T47D (cell line): ENCODE measurements at places on chromosomes 12 and 14.

DNA sequence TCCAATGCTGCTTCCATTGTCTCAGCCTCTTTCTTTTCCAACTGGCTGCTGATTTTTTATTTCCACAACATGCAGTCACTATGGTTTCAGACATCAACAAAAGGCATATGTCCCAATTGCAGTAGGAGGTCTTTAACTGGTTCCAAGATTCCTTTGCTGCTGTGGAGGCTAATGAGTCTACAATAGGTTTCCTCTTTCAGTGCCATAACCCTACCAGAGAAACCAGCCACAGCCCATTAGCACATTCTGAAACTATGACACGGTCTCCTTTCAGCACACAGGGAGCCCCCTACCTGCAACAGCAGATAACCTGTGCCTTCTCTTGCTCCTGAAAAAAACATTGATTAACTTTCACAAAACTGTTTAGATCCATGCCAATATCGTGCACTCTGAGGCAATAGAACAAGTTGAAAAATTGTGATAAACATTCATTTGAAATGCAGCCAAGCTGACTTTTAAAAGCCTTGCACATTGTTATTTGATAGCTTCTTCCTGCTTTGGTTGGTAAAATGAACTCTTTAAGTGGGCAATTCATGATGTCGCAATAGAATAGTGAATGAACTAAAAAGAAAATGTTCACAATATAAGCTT lies 32.4 kb downstream of the PLEKHG7 start:
- DNase-seq: no peak

- no peak for DNase-seq
Measured at GRCh38 chr12:67782573-67782972, 134.0 kb downstream of the DYRK2 start.

DNA sequence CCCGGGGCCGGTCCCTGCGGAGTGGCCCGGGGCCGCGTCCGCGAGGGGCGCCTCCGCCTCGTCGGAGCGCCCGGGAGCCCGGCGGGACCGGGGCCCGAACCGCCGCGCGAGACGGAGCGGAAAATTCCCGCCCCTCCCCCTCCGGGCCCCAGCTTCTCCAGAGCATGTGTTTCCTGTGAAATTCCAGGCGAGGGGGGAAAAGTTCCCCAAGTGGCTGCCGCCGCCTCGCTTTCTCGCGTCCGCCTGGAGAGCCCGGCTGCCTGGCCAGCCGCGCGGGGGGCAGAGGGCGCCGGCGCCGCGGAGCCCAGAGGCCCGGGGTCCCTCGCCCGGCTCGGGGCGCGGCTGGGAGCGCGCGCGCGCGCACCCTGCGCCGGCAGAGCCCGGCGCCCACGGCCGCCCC lies 904 bp downstream of the CACNA1C start:
- no peak for DNase-seq

DNA sequence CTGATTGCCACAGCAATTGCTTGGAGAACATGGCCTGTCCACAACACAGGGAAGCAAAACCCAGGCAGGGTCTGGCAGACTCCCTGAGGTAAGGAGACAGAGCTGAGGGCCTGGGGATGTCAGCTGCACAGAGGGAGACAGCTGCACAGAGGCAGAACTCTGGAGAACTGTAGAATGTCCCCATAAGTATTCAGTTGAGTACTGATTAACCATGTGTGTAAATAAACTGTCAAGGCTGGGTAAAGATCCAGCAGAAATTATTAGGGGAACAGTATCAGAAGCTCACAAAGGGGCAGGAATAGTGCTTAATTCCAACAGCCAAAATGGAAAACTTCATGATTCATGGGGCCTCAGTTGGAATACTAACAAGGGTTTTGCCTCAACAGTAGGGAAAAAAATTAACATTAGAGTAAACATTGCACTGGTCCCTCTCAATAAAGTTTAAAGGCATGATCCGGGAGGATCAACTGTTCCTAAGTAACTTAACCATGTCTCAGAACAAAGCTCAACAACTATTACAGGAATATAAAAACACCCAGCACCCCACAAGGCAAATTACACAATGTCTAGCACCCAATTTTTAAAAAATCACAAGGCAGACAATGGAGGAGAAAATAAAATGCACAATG lies 201.3 kb upstream of the RASSF8 start:
- DNase-seq: no peak

DNA sequence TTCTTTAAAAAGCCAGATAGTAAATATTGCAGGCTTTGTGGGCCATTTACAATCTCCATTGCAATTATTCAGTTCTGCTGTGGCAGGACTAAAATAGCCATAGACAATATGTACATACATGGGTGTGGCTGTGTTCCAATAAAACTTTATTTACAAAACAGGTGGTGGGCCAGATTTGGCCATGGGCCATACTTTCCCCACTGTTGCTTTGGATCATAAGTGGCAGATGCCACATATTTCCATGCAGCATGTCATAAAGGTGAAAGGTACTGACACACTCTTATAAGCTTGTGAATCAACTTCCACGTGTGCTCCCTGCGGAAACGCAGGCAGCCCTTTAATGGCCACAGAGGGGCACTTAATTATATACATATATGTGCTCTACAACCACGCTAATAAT lies 244.4 kb upstream of the FOXN3 start:
- no peak for DNase-seq

DNA sequence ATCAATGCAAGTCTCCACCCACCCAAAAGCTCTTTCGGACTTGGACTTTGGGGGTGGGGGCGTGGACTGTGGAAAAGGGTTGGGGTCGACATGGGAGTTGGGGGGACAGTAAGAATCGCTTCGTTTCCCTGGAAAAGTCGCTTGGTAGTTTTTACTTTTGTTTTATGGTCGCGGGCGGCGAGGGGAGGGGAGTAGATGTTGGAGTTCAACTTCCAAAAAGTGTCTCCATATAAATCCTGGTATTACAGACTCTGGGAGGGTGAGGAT lies 568 bp upstream of the BCL11B start:
- no peak for DNase-seq

- no peak for DNase-seq
Measured at GRCh38 chr14:48925184-48925583, 661.0 kb downstream of the RPS29 start.

DNA sequence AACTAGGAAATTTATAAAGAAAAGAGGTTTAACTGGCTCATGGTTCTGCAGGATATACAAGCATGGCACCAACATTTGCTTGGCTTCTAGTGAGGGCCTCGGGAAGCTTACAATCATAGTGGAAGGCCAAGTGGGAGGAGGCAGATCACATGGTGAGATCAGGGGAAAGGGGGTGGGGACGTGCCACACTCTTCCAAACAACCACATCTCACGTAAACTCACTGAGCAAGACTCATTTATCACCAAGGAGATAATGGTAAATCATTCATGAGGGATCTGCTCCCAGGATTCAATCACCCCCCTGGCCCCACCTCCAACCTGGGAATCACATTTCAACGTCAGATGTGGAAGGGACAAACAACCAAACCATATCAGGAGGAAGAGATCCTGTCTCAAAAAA lies 35.8 kb downstream of the NUMB start:
- no peak for DNase-seq

GRCh38 chr14:102154821-102155549 lies 15.3 kb downstream of the WDR20 start:
- DNase-seq: no peak

DNA sequence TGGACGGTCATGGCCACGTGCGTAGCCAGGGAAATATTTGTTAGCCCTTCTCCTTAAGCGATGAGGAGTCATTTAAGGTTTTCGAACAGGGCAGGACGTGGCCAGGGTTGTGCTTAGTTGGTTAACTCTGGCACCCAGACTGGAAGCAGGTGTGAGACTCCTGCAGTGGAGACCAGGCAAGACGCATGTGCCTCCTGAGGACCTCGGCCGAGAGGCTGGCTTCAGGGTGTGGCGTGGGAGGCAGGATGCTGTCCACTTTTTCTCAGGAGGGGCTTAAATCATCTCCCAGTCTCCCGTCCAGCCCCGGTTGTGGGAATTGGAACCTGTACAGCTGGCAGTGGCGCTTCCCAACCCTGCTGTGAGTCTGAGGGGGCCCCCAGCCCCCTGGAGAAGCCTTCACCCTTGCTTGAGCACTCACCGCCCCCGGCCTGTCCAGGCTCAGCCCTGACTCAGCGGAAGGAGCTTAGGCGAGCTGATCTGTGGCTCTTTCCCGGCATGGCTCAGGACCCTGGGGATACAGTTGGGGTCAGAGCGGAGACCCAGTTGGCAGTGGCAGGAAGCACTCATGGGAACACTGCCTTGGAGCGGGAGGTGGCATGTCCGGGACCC lies 46.3 kb upstream of the TSPAN9 start:
- no peak for DNase-seq

DNA sequence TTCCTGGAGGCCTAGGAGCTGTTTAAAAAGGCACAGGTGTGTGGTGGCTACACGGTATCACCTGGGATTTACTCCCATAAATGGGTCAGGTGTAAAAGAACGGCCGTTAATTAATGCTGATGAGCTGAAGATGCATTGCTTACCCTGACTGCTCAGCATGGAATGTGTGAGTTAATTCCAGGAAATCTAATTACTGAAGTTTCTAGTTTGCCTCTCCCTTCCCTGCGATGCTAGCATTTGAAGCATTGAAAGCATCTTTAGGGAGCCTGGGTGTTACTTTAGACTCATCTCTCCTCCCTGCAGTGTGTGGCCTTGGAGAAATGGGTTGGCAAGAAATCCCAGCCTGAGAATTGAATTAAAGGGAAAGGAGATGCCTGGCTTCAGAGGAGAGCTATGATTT lies 415.9 kb downstream of the FUT8 start:
- DNase-seq: no peak

DNA sequence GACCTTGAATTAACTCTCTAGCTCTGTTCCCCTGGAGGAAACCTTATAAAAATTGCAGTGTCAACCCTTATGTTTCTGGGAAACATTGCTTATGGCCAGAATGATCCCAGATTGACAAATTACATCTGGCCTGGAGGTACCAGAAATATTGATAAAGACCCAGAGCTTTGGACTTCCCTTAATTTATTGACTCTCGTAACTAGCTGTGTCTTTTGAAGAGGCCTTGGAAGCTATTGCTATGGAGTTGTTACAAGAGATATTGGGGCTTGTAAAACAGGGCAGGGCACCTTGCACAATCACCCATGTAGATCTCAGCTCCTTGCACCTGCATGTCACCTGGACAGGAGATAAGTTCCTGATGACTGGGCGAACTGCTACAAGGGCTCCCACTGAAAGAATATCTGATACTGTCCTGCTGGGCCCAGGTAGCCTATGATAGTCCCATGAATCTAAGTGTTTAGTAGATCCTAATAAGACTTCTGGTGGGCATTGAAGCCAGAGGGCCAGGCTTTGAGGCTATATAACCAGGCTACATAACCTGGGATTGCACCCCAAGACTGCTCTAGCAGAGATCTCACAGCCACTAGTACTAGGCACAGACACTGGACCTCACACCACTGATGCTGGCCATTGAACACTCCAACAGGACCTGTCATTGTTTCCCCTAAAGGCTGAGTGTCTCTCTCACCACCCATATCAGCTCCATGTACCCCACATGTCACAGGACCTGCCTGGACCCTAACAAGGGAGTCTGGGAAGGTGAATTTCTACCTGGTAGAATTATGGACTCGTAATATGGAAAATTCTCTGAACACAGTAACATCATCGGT lies 135.7 kb upstream of the PWP1 start:
- DNase-seq: no peak

DNA sequence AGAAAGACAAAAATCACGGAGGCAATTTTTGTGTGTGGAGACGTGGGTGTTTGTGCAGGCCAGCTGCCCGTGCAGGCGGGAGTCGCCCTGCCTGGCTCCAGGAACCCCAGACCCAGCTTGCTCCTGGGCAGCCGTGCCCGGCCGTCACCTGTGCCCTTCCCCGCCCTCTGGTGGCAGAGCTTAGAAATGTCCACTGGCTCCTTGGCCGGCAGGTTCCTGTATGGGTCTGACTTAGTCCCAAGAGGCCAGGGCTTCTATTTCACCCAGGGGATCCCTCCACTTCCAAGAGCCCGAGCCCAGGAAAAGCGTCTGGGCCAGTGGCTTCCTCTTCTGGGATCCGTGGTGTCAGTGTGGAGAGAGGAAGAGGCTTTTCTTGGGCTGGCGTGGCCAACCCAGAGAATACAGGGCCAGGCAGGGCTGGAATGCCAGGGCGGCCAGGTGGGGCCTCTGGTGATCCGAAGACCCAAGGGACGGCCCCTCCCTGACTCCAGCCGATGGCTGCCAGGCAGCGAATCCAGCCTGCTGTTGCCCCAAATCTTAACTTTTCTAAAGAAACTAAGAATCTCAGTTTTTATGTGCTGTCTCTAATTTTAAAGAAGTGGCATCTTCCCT lies 120.9 kb downstream of the TMEM132C start:
- DNase-seq: peak; percentile 58

DNA sequence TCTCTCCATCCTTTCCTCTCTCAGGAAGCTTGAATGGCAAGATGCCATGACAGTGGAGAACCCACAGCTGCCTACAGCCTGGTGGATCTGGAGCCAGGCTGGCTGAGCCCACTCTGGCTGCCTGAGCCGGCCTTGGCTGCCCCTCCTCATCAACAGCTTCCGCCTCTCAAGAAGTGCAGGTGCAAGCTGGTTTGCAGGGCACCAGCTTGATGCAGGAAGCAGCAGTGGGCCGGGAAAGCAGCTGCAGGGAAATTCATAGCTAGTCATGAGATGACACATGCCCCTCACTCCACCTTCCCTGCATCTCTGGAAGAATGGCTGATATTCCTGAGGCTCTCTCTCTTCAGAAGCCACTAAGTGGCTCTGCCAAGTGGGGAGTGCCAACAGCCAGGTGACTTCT lies 289.1 kb downstream of the RPS29 start:
- DNase-seq: no peak

DNA sequence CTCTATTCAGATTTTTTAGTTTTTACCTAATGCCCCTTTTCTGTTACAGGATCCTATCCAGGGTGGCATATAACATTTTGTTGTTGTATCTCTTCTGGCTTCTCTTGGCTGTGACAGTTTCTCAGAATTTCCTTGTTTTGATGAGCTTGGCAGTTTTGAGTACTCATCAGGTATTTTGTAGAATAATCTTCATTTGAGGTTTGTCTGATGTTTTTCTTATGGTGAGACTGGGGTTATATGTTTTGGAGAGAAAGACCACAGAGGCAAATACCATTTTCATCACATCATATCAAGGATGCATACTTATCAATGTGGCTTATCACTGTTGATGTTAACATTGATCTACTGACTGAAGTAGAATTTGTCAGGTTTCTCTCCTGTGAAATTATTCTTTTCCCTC lies 14.0 kb upstream of the LYZ start:
- DNase-seq: no peak

GRCh38 chr14:73189651-73190050 lies 47.7 kb upstream of the PAPLN start:
- DNase-seq: no peak

GRCh38 chr14:103848175-103849077 lies 1.1 kb upstream of the PPP1R13B start:
- peak; percentile 64 for DNase-seq
